Esophagus squamous epithelium (tissue), 5 donors: ENCODE measurements at places on chromosomes 2 and 18.

- no peak for DNase-seq
Measured at GRCh38 chr2:176653479-176654443, 384.5 kb downstream of the MTX2 start.

- no peak for DNase-seq
Measured at GRCh38 chr2:182426918-182427240, at the start of gene PDE1A. Gene PDE1A (minus strand): TSS chr2:182427036.

DNA sequence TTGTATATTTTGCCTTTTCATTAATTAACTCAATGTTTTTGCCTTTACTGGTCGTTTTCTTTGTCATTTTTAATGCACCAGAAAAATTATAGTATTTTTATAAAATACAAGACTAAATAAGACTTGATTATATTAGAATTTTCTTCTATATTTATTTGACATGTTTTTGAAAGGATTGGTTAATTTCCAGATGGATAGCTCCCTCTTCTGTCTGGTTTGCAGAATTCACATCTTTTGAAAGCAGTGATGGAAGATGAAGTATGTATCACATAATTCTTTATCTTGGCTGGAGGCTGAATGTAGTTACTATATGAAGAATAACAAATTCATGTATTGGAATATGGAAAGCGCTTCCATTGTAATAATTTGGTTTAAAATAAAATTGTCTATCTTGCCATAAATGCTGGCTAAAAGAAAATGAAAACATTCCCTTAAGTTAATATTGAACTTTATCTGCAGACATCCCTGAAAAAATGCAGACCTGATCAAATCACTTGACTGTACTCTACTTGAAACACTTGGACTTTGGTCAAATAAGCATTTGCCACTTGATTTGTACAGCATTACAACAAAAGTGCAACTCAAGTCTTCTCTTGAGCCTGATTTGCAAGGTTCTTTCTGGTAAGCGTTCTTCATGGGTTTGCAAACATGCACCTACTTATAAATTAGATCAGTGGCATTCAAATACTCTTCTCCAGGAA is 86.3 kb upstream of the EFEMP1 start:
- no peak for DNase-seq

GRCh38 chr2:118190474-118190873 is 102.2 kb downstream of the INSIG2 start:
- DNase-seq: no peak

DNA sequence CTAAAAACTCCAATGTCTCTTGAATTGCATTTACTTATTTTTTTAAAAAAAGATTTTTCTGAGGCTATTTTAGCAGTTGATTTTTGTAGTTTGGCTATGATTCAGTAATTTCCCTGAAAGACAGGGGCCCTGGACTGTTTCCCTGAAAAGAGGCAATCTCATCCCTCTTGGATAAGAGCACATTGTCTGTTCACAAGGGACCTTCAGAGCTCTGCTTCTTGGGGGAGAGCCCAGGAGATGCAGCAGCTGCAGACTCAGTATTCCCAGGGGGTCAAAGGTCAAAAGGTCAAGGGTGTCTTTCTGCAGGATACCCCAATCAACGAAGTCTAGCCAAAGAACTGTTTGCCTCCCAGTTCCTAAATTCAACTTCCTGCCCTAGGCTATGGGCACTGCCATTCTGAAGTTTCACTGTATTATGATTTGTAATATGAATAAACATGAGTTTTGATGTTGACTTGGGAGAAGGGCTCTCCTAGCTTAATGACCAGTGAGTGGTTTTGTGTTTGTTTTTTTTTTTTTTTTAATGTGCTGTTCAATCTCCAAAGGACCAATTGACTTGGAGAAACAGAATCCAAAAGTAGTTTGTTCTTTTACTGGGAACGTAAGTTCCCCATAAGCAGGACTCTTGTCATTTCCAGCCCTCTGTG is 157.0 kb upstream of the SERPINE2 start:
- DNase-seq: no peak
